Activated naive CD4-positive, alpha-beta T cell treated with anti-CD3 and anti-CD28 coated beads, Interleukin-2, amount 10 ng/mL, durations not matched to agents 5 hours and 36 hours (primary cell): ENCODE measurements at places on chromosomes 4 and X. TPM values are rescaled to one million over a fixed set of nuclear protein-coding genes. Genes with fewer than 3 reads are reported as not detected.

ETDB gene
- total RNA-seq = not detected

AMBN gene
- not detected for total RNA-seq

TBC1D8B gene
- total RNA-seq = 0.35 TPM

GPR50 gene
- not detected for total RNA-seq

CNGA1 gene
- not detected for total RNA-seq

DHX15 gene
- total RNA-seq = 154 TPM

ANK2 gene
- total RNA-seq = 0.29 TPM

SEC31A gene
- total RNA-seq = 128 TPM

CENPI gene
- 18.9 TPM for total RNA-seq

RBM47 gene
- 3.0 TPM for total RNA-seq

NLRP2B gene
- total RNA-seq = not detected

MTMR8 gene
- 5.4 TPM for total RNA-seq

PAGE2 gene
- not detected for total RNA-seq

SLC49A3 gene
- 0.31 TPM for total RNA-seq
